PC-9 (cell line): ENCODE measurements at places on chromosomes 2 and 18. TPM values are rescaled to one million over a fixed set of nuclear protein-coding genes. Genes with fewer than 3 reads are reported as not detected.

Gene SIX3
- 1.4 TPM in 2 replicates for total RNA-seq

Gene LRRTM1
- not detected in 2 replicates for total RNA-seq

Gene SPP2
- total RNA-seq = not detected in 2 replicates

Gene IGFBP5
- 5.5 and 10.0 TPM in 2 replicates for total RNA-seq

Gene OTOS
- not detected in 2 replicates for total RNA-seq
